ENCODE measurements at places on chromosomes 3 and 15. TPM values are rescaled to one million over a fixed set of nuclear protein-coding genes. Genes with fewer than 3 reads are reported as not detected.

DNA sequence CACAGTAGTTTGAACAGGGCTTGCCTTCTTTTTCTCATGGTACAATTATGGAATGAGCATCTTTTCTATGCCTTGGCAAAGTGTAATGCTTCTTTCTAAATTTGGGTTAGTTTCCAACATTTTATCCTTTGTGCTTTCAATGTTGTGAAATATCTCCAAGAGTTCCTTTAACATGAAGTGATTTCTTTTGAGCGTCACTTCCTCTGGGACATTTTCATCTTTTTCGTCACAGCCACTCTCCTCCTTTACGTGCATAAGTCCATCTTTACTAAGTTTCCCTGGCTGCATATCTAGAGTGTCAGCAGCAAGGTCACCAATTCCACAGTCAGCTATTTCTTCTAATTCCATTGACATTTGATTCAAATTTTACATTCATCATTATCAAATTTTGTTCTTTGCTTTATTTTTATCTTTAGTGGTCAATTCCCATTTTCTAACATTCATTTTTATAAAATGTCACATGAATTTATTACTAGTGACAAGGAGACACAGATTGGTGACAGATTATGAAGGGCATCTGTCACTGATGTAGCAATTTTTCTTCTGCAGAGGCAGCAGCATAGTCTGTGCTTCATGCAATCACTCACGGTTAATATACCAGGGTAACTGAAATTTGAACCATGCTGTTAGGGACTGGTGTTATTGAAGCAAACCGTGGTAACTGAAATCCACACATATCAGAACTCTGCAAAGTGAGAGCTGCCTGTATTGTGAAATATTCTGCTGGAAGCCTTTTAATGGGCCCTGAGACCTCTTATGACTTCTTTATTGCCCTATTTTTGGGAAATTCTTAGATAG lies 126.5 kb upstream of the THBS1 start:
- no peak for DNase-seq

DNA sequence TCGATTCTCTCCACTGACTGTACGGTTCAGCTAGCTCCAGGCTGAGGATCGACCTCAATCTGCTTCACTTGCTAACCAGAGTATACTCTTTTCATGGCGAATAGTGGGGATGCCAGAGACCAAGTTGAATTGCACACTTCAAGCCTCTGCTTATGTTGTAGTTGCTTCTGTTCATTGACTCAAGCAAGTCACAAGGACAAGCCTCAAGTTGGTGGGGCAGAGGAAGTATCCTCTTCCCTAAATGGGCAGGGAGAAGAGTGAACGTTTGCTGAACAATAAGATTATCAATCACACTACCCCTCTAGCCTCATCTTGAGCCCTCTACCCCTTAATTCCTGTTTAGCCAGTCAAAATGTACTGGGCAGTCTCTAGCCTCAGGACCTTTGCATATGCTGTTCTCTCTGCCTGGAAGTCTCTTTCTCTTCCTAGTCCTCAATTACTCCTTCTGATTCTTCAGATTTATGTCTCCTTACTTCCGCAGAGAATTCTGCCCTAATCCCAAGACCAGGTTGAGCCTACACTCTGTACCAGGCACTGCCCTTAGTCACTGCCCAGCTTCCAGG lies 390.4 kb upstream of the PROK2 start:
- no peak for DNase-seq

TRH gene
- total RNA-seq: not detected

SLC35G2 gene
- not detected for total RNA-seq

DNA sequence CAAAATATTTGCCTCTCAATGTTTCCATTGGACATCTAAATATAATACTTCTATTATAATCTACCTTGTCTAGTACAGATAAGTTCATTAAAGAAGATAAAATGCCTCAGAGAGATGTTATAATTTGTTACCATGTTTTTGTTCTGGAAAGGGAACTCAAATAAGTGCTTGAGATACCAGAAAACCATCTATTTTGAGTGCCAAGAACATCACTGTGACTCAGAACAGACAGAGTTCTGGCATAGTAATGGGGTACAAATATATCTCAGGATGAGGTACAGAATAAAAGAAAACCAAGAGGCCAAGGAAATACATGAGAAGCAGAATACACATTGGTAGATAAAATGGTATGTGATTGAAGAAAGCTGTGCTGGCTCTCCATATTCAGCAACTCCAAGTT lies 58.9 kb downstream of the IMPG2 start:
- DNase-seq: no peak

SLC6A11 gene
- not detected for total RNA-seq

PPP1R14D gene
- 217 TPM for total RNA-seq

RBMS3 gene
- 9.2 TPM for total RNA-seq

GRCh38 chr3:112602217-112602838 lies 38.6 kb downstream of the CCDC80 start:
- DNase-seq: no peak

Data from Peyer's patch (tissue), 4 donors.